ENCODE measurements at places on chromosomes 16 and 17. TPM values are rescaled to one million over a fixed set of nuclear protein-coding genes. Genes with fewer than 3 reads are reported as not detected.

DNA sequence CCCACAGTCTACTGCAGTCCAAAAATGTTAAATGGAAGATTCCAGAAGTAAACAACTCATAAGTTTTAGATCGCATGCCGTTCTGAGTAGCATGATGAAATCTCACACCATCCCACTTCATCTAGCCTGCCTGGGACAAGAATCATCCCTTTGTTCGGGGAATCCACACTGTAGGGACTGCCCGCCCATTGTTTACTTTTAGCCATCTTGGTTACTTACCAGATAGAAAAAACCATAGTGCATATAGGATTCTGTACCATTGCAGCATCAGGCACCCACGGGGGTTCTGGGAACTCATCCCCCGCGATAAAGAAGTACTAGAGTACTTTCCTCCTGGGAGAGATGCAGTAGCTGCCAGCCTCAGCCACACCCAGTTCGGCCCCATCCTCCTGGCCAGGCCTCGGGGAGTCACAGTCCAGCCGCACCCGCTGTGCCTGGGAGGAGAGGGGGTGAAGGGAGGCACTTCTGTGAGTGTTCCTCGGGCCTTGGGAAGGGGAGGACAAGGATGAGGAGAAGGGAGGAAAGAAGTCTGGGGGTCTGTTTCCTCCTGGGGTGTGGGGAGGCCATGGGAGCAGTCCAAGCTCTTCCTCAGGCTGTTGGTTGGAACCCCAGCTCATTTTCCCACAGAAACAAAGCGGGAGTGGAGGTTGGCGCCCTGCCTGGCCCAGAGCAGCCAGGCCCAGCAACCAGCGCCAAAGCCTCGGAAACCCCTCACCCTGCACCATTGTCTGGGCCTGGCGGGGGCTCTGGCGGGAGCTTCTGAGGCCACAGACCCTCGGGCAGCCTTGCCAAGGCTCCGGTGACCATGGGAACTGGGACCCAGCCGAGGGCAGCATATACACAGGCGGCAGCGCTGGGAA is 8.9 kb downstream of the TRIM47 start:
- no peak overlapping the region for H3K27ac ChIP-seq
- H3K27me3 ChIP-seq = no peaks in the 10 kb centered on the region
- H3K36me3 ChIP-seq = no peaks in the 10 kb centered on the region
- peaks cover 16% of the 10 kb centered on the region for H3K4me1 ChIP-seq
- no peak overlapping the region for H3K4me3 ChIP-seq
- DNase-seq = no peak

Gene PABPN1L
- total RNA-seq = not detected

Gene GP1BA
- not detected for total RNA-seq

DNA sequence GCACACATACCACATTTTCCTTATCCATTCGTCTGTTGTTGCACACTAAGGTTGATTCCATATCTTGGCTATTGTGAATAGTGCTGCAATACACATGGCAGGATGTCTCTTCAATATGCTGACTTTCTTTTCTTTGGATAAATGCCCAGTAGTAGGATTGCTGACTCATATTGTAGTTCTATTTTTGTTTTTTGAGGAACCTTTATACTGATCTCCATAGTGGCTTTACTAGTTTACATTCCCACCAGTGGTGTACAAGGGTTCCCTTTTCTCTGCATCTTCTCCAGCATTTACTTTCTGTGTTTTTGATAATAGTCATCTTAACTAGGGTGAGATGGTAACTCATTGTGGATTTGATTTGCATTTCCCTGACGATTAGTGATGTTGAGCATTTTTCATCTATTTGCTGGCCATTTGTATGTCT is 118.1 kb downstream of the STXBP4 start:
- H3K27ac ChIP-seq = no peak overlapping the region
- no peak overlapping the region for H3K4me3 ChIP-seq
- no peaks in the 10 kb centered on the region for H3K36me3 ChIP-seq
- DNase-seq = peak; percentile 14

Gene BCL6B
- total RNA-seq = 13.0 TPM
